ENCODE measurements at places on chromosomes 3 and 15. TPM values are rescaled to one million over a fixed set of nuclear protein-coding genes. Genes with fewer than 3 reads are reported as not detected.

AMIGO3 gene
- polyA plus RNA-seq, result not detected

GRCh38 chr3:155211940-155212339 lies 81.5 kb downstream of the STRIT1 start:
- no peak overlapping the region for H3K4me3 ChIP-seq
- no peaks in the 10 kb centered on the region for H3K27me3 ChIP-seq
- H3K4me1 ChIP-seq, result no peaks in the 10 kb centered on the region
- H3K27ac ChIP-seq, result no peak overlapping the region
- no peaks in the 10 kb centered on the region for H3K36me3 ChIP-seq

DNA sequence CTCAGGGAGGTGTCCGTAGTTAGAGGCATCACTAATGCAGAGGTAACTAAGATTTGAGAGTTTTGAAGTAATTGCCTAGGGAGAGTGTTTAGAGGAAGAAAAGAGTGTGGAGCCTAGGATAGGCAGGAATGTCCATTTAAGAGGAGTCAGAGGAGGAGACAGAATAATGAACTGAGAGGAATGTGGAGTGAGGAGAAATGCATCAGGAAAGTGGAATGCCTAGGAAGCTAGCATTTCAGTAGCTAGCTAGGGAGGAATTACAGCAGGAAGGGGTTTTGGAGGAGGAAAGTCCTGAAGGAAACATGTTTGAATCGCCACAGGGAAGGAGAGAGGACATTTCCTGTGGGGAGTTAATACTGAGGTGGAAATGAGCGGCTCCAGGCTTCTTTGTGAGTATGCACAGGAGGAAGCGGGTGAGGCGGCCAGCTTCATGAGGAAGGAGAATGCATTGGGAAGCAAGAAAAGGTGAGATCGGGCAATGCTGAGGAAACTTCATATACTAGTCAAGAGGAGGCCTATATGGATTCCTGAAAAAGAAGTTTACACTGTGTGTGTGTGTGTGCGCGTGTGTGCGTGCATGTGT lies 154.3 kb downstream of the TMEM108 start:
- H3K27me3 ChIP-seq, result no peaks in the 10 kb centered on the region
- no peaks in the 10 kb centered on the region for H3K36me3 ChIP-seq
- H3K27ac ChIP-seq, result no peak overlapping the region
- DNase-seq, result no peak
- H3K4me3 ChIP-seq, result no peak overlapping the region

GRCh38 chr3:127175272-127175671 lies 17.7 kb upstream of the PRR23E start:
- no peaks in the 10 kb centered on the region for H3K4me1 ChIP-seq
- H3K27ac ChIP-seq, result no peak overlapping the region
- no peaks in the 10 kb centered on the region for H3K36me3 ChIP-seq
- no peak for DNase-seq
- no peak overlapping the region for H3K4me3 ChIP-seq

GRCh38 chr3:131174752-131175151 lies 148.1 kb downstream of the NEK11 start:
- no peaks in the 10 kb centered on the region for H3K27me3 ChIP-seq
- no peaks in the 10 kb centered on the region for H3K4me1 ChIP-seq
- H3K4me3 ChIP-seq, result no peak overlapping the region
- no peaks in the 10 kb centered on the region for H3K36me3 ChIP-seq
- no peak overlapping the region for H3K27ac ChIP-seq

DNA sequence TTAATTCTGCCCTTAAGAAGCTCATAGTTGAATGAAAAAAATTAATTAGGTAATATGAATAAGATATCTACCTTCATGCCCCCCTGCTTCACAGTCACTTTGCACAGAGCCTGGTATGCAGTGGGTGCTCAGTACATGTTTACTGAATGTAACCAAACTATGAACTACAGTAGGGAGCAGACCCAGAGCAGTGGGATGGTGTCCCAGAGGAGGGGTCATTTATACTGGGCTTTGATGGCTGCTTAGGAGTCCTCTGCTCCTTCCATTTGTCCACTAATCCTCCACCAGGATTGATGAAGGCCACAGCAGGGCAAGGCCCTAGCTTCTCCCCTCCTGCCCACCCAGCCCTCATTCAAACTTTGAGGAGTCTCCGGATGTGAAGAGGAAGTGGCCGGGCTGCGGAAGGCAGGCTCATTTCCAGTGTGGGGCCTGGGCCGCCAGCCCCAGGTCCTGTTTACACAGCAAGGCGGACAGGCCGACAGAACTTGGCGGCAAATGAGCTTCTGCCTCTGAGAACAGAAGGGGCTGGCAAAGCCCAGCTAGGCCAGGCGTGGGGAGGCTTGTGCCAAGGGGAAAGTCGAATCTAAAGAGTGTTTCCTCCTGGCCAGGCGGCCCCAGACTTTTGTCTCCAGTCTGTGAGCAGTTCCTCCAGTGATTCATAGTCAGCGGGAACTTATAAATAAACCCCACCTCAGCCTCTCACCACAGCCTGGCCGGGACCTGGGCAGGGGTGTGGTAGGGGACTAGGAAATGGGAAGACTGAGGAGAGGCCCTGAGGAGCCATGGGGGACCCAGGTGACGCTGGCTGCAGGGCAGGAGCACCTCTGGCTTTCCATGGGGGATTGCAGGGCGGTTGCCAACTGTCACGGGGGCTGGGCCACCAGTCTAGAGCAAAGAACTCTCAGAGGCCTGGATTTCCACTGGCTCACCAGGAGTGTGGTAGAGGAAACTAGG lies 51.6 kb upstream of the LCTL start:
- no peaks in the 10 kb centered on the region for H3K36me3 ChIP-seq
- peak; percentile 76 for DNase-seq
- peaks cover 13% of the 10 kb centered on the region for H3K4me1 ChIP-seq
- H3K27ac ChIP-seq, result peak overlapping the region; percentile 17

DNA sequence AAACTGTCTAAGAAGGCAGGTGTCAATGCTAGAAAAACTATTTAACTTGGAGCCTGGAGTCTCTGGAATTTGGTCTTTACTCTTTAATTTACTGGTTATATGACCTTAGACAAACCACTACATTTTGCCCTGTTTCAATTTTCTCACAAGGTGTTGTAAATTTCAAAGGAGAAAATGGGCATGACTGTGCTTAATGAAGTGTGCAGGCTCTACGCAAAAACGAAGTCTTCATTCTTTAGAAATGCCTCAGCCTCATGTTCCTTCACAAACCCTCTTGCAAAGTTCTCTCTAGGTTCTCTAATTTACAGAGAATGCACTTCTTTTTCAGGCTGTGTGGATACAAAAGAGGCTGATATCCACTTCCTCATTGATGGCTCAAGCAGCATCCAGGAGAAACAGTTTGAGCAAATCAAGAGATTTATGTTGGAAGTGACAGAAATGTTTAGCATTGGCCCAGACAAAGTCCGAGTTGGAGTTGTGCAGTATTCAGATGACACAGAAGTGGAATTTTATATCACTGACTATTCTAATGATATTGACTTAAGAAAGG lies 39.1 kb downstream of the COL6A5 start:
- H3K4me1 ChIP-seq, result no peaks in the 10 kb centered on the region
- H3K27ac ChIP-seq, result no peak overlapping the region
- no peak for DNase-seq
- H3K4me3 ChIP-seq, result no peak overlapping the region
- H3K36me3 ChIP-seq, result no peaks in the 10 kb centered on the region
- no peaks in the 10 kb centered on the region for H3K27me3 ChIP-seq

GRCh38 chr3:172089250-172089649 lies 49.9 kb downstream of the FNDC3B start:
- no peak for DNase-seq
- H3K27me3 ChIP-seq, result no peaks in the 10 kb centered on the region
- H3K27ac ChIP-seq, result no peak overlapping the region
- no peaks in the 10 kb centered on the region for H3K36me3 ChIP-seq
- H3K4me1 ChIP-seq, result peaks cover 48% of the 10 kb centered on the region
- H3K4me3 ChIP-seq, result no peak overlapping the region

DNA sequence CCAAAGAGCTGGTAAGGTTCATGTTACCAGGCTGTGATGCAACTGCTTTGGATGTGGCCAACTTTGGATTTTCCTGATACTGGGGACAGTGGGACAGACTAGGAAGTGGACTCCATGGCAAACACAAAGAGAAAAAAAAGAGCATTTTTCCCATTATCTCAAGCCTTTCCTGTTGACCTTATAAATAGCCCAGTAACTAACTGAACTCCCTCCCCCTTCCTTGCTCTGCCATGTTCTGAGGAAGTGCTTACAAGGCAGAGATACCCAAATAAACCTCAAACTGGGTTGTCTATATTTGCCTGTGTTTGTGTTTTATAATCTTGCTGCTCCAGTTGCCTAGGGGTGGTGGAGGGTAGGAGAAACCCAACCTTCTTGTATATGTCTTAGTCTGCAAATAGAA lies 27.3 kb upstream of the SLC9A9 start:
- peaks cover 6% of the 10 kb centered on the region for H3K4me1 ChIP-seq
- no peak overlapping the region for H3K4me3 ChIP-seq
- no peaks in the 10 kb centered on the region for H3K36me3 ChIP-seq
- DNase-seq, result no peak

CCR8 gene
- polyA plus RNA-seq, result not detected

CCR3 gene
- polyA plus RNA-seq, result not detected

- no peak overlapping the region for H3K4me3 ChIP-seq
- H3K27me3 ChIP-seq, result no peaks in the 10 kb centered on the region
- no peaks in the 10 kb centered on the region for H3K36me3 ChIP-seq
- DNase-seq, result no peak
- no peak overlapping the region for H3K27ac ChIP-seq
Measured at GRCh38 chr15:72911626-72912025, 128.1 kb upstream of the ADPGK start.

DNA sequence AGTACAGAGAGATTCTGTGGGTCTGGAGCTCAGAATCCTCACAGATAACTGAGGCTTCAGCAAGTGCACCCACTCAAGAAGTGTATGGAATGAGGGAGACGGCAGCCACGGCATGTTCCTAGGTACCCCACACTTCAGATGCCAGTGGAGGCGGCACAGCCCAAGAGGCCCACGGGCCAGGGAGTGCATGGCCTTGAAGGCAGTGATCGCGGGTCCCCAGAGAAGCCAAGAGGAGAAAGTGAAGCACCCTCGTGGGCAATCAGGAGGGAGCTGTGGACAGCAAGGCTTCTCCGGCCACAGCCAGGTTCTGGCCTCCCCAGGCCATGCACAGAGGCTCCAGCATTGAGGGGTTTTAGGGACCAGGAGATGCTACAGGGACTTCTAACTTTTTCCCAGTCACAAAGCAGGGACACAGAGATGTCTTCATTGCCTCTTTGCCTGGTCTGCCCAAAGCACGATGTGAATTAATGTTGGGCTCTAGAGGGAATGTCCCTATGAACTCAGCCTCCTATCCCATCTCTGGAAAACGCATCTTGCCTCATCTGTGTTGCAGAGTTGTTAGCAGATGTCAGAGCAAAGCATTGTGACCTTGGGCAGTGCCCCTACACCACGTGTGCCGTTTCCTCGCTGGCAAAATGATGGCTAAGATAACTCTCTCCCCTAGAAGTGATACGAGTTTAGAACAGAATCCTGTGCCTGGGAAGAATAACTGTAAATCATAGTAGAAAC lies 2.6 kb upstream of the MAP6D1 start:
- DNase-seq, result no peak
- H3K36me3 ChIP-seq, result peaks cover 20% of the 10 kb centered on the region
- H3K4me3 ChIP-seq, result no peak overlapping the region
- H3K4me1 ChIP-seq, result peaks cover 24% of the 10 kb centered on the region

SST gene
- polyA plus RNA-seq, result 8.2 TPM

DNA sequence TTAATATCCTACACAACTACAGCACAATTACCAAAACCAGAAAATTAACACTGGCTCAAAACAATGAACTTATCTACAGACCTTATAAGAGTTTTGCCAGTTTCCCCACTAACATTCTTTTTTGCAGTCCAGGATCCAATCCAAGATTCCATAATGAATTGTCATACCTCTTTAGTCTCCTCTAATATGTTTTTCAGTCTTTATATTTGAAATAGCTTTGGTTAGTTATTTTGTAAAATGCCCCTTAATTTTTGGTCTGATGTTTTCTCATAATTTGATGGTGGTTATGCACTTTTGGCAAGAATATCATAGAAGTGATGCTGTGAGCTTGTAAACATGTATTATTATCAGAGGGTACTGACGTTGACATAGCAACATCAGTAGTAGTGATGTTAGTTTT lies 124.3 kb downstream of the ISL2 start:
- no peaks in the 10 kb centered on the region for H3K36me3 ChIP-seq
- DNase-seq, result no peak
- H3K4me1 ChIP-seq, result no peaks in the 10 kb centered on the region
- no peak overlapping the region for H3K27ac ChIP-seq
- H3K4me3 ChIP-seq, result no peak overlapping the region

GRCh38 chr3:182533394-182533793 lies 259.9 kb upstream of the ATP11B start:
- H3K36me3 ChIP-seq, result no peaks in the 10 kb centered on the region
- H3K27ac ChIP-seq, result no peak overlapping the region
- DNase-seq, result no peak
- H3K4me3 ChIP-seq, result no peak overlapping the region
- H3K27me3 ChIP-seq, result no peaks in the 10 kb centered on the region

DNA sequence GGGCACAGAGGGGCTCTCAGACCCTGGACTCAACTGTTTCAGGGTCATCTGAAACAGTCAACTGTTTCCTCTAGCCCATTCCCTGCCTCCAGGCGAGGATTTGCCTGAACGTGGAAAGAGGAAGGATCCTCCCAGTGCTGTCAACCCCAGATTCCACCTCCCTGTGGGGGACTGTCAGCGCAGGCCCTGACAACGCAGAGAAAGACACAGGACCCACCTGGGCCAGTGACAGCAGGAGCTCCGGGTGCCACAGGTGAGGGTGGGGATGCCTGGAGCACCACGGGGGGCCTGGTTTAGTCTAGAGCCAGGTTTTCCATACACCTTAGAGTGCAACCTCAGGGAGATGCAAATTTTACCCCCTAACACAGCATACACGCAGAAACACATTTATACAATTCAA lies 19.5 kb upstream of the LAMP3 start:
- no peak for DNase-seq
- no peaks in the 10 kb centered on the region for H3K36me3 ChIP-seq
- H3K4me1 ChIP-seq, result peaks cover 13% of the 10 kb centered on the region
- H3K4me3 ChIP-seq, result no peak overlapping the region
- no peaks in the 10 kb centered on the region for H3K27me3 ChIP-seq

- no peaks in the 10 kb centered on the region for H3K27me3 ChIP-seq
- DNase-seq, result peak; percentile 71
- H3K27ac ChIP-seq, result no peak overlapping the region
- H3K4me3 ChIP-seq, result no peak overlapping the region
Measured at GRCh38 chr15:85504749-85505676, 124.6 kb downstream of the AKAP13 start.

GRCh38 chr3:35383719-35384555 lies 255.4 kb upstream of the ARPP21 start:
- H3K4me1 ChIP-seq, result no peaks in the 10 kb centered on the region
- no peak overlapping the region for H3K4me3 ChIP-seq
- H3K27ac ChIP-seq, result no peak overlapping the region
- no peak for DNase-seq
- H3K27me3 ChIP-seq, result no peaks in the 10 kb centered on the region

DNAJA4 gene
- polyA plus RNA-seq, result 19.8 TPM

DNA sequence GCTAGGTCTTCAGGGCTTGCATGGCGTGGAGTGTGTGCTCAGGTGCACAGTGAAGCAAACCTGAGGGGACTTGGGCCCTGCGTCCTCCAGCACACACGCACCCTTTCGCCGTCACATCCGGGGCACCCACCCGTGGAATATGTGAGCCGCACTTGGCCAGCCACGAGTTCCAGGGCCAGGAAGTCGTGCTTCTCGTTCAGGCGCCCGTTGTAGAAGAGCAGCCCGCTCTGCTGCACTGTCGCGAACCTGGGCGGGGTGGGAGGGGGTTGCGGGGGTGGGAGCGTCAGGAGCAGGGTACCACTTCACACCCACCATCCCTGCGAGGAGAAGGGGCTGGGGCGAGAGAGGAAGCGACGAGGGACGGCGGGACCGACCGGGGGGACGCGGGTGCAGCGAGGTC lies 7.1 kb downstream of the CELSR3 start:
- no peaks in the 10 kb centered on the region for H3K4me1 ChIP-seq
- H3K36me3 ChIP-seq, result no peaks in the 10 kb centered on the region
- no peak for DNase-seq
- H3K27me3 ChIP-seq, result no peaks in the 10 kb centered on the region
- peak overlapping the region; percentile 19 for H3K4me3 ChIP-seq

Data from adrenal gland (tissue), 19 donors.